ENCODE measurements at places on chromosomes 12 and 14.

GRCh38 chr14:82951171-82951570 is 1417.5 kb upstream of the SEL1L start:
- DNase-seq: no peak

DNA sequence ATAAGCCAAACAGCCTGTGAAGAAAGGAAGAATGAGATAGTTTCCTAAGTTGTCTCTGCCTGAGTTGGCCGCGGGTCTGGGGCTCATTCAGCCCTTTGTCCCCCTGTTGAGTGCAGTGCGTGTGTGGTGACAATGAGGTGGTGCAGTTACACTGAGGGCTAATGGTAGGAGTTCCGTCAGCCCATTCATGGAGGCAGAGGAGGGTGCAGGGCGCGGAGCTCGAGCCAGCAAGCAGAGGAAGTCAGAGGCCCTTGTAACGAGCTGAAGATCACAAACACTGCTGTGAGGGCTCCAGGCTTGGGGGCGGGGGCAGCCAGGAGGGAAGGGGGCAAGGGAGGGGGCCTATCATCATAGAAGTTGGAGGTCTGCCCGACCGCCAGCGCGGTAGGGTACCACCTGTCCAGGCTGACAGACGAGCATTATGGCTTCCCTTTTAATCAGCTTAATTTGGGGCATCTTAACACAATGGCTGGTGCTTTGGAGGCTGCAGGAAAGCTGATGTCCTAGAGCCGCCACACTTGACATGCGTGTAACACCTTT is 20.5 kb downstream of the CCND2 start:
- DNase-seq: no peak

DNA sequence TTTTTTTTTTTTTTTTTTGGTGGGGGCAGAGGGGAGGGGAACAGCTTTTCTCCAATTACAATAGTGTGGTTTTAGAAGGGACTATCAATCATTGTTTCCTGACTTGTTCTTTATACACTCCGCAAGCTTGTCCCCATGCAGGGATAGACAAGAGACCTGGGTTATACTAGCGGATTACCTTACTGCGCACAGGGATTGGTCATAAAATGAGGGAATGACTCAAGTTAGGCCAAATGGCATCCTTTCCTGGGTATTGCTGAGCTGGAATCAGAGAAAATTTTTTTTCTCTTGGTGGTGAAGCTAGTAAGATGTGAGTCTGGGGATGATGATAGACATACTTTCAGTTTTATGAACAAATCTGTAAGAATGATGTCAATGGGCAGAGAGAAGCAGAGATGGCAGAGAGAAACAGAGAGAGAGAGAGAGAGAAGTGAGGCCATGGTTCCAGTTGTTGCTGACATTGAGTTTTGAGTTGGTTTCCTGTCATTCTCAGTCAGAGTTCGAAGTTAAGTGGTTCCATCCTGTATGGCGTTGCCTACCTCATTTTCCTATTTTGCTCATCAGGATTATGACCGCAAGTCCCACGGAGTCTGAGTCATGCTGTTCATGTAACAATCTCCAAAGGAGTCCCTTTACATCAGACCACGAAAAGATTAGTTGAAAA is 59.1 kb upstream of the OTOGL start:
- no peak for DNase-seq

DNA sequence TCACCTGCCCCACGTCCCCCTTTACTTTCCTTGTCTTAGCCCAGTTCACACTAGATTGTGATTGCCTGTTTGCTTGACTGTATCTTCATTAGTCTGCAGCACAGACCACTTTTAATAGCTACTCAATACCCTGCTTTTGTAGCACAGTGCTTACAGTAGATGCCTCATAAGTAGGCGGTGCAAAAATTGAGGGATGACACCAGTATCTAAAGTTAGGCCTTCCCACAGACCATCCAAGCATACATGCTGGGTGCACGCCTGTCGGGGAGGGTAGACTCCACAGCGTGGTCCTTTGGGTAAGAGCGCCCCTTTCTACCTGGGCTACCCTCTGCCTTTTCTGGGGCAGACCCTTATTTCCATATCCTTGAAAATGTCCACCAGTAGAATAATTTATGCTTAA is 140.8 kb downstream of the GCH1 start:
- no peak for DNase-seq

DNA sequence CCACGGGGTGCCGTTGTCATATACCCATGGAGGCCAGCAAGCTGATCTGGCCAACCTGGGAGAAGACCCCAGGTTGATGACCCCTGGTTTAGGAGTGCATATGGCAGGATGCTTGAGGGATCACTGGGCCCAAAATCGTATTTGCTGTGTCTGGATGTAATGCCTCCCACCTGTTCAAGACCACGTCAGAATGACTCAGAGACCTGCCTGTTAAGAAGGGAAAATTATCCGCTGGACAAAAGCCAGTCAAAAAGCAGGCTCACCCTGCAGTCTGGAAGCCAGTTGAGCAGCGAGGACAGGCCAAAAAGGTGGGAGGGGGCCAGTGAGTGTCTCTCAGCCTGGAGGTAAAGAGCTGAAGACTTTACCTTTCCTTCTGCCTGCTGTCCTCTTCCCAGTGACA is 449.2 kb downstream of the DPF3 start:
- no peak for DNase-seq

- DNase-seq: no peak
Measured at GRCh38 chr12:129034558-129035289, 181.4 kb downstream of the GLT1D1 start.

DNA sequence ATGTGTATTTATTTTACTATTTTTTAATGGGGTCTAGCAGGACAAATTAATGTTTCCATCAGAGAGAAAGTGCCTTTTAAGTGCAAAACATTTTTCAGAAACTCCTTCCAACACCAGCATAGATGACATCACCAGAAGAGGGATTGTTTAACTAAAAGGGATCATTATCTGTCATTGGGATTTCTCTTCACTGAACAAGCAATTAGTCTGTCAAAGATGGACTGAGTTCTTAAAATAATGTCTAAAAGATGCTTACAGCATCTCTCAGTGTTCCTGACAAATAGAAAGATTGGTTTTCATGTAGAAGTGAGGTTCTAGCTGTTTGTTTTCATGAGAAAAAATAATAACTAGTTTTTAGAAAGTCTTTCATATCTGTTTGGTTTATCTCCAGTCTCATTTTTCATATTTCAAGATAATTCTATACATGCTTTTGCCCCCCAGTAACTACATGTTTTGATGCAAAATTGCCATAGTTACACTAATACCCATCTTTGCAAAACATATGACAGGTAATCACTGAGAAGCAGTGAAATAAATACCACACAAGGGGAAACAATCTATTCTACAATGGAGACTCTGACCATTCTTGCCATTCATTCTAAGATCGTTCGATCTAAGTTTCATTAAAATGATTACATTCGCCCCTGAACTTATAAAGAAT is 850.3 kb downstream of the GALC start:
- DNase-seq: no peak

- DNase-seq: no peak
Measured at GRCh38 chr12:10170216-10170615, 1.7 kb downstream of the OLR1 start.

DNA sequence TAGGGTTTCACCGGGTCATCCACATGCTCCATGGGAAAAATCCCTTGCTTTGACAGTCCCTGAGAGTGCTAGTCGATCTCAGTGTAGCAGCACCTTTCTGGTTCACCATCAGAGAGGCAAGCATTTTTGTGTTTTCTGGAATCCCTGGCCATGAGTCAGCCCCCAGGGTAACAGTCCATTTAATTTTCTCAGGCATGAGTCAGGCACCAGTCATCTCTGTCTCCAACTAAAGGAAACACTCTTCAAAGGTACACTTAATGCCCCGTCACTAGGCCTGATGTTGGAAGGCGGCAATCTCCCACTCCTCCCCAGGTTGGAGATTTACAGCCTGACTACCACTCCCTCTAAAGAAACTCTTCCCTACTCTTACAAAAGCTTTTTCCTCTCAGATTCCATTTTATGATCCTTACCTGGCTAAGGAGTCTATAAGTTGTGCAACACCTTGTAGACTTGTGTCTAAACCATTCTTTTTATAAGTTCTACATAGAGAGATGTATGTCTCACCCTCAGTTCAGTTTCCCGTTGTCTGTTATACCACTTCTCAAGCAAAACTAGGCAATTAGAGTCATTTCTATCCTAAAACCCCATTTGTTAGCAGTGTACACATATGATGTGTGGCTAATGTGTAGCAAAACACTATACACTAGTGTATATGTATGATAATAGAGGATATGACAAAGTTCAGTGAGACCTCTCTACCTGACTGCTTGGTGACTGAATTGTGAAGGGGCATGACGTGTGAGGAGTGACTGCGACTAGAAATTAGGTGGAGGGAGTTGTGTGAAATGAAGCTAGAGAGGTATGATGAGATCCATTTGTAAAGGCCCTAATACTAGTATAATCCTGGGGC is 24.6 kb downstream of the TMEM19 start:
- DNase-seq: no peak

GRCh38 chr12:18345021-18345735 is 83.9 kb downstream of the PIK3C2G start:
- no peak for DNase-seq

GRCh38 chr12:27771481-27772327 is 8.3 kb upstream of the KLHL42 start:
- peak; percentile 21 for DNase-seq

- DNase-seq: peak; percentile 42
Measured at GRCh38 chr12:22321638-22322037, 12.9 kb downstream of the ST8SIA1 start.

- no peak for DNase-seq
Measured at GRCh38 chr12:94208622-94208966, 60.2 kb downstream of the PLXNC1 start.

All from CD4-positive, CD25-positive, alpha-beta regulatory T cell (primary cell).